ENCODE measurements at places on chromosomes 3 and 15.

- no peak for DNase-seq
Measured at GRCh38 chr3:134336587-134336986, 37.7 kb downstream of the AMOTL2 start.

GRCh38 chr3:127150513-127151250 lies 42.2 kb upstream of the PRR23E start:
- no peak for DNase-seq

DNA sequence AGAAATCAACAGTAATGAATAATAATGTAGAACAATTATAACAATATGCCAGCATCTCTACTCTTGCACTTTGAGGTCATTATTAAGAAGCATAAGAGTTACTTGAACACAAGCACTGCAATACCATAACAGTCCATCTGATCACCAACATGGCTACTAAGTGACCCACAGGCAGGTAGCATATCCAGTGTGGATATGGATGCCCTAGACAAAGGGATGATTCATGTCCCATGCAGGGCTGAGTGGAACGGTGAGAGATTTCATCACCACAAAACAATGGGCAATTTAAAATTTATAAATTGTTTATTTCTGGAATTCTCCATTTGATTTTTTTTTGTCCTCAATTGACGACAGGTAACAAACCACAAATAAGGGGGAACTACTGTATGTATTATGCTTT lies 107.7 kb upstream of the TSC22D2 start:
- DNase-seq: no peak

DNA sequence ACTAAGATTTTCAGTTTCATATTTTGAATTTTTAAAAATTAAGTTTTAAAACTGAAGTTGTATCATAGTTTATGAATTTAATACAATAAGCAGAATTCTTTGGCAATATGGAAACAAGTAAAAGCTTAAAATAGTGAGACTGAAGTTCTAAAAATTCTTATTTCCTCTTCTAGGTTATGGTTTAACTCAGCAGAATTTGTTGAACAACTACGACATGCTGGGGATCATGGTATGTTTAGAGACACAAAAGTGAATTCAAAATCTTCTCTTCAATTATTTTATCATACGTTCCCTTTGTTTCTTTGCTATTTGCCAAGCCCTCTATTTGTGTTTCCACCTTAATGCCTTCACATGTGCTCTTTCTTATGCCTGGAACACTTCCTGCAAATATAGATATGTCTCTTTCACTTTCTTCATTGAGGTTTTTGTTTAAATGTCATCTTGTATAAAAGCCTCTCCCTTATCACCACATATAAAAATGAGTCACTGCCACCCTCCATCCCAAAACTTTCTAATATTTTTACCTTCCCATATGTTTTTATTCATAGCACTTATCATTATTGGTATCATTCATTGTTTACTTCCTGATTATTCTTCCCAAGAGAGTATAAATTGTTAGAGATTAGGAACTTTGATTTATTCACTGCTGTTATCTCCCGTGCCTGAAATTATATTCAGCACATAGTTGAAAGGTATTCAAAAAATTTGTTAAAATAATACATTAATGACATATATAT lies 6.4 kb downstream of the SUCNR1 start:
- DNase-seq: no peak

- no peak for DNase-seq
Measured at GRCh38 chr3:55828712-55829111, 341.6 kb upstream of the WNT5A start.

- DNase-seq: no peak
Measured at GRCh38 chr3:45440131-45440530, 51.8 kb downstream of the LARS2 start.

DNA sequence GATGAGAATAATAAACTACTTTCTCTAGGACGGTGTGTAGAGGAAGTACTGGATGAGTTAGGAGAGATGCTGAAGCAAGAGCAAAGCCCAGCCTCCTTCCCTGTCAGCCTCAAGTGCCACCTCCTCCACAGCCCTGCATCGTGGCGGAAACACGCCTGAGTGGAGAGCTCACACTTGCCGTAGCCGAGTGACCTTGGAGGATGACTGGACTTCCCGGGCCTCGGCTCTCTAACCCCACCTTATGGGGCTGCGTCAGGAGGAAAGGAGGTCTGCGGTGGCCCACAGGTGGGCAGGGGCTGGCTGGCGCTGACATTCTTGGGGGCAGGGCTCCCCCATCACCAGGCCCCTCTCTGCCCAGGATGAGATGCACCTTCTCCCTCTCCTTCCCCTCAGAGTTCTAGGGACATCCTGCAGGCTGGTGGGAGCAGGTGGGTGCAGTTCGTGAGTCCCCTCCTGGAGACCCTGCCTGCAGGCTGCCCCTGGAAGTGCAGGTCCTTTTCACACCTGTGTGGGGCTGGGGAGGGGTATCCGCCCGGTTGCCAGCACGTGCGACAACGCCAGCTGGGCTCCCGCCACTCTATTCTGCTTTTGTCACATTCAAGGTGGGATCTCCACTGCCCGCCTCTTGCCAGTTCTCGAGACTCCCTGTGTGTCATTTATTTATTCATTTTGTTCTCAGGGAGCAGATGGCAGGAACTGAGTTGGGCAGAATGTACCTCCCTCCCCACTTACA lies 175.2 kb downstream of the MEGF11 start:
- no peak for DNase-seq

DNA sequence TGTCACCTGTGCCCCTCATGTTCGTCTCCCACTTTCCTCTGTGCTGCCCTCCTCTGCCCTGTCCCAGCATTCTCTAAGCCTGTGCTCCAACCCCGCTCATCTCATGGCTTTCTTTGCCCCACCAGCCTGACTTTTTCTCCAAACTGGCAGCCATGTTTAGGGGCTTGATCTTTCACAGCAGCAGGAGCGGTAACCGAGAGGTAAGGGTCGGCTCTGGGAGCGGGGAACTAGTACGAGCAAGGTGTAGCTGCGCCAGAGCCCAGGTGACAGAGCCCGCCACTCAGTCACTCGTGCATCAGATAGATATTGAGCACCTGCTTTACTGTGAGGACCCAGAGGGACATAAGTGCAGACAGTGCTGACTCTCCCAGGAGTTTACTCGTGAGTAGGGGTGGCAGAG lies 13.4 kb downstream of the MAN2A2 start:
- no peak for DNase-seq

GRCh38 chr15:43168192-43169107 lies 16.8 kb upstream of the CCNDBP1 start:
- no peak for DNase-seq

DNA sequence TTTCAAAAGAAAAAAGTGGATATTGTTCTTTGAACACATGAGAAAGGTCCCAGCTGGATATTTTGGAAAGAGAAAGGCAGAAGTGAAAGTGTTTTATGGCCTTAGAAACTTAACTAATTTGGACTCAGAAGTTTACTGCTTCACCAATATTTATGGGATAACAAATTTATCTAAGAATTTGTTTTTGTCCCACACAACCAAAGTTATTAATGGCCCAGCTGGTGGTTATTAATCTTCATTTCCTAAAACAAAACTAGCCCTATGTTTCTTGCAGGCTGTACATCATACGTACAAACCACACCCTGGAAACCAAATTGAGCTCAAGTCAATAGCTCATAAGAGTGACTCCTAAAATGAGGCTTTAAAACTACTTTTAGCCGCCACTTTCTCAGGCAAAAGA lies 372.9 kb upstream of the LMCD1 start:
- DNase-seq: no peak

DNA sequence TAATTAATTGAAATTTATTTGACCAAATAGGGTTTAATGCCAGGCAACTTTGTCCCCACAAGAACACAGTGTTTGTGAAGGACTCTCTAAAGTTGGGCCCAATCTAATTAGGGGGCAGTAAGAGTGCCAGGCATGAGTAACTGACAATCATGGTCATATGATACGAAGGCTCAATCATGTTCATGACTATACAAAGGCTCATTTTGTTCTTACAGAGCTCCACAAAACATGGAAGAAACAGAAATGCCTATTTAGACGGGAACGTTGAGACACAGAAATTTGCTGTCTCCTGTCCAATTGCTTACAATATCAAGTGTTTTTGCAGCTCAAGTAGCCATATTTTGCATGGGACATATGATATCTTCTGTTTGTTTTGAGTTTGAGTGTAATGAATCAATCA lies 391.1 kb downstream of the SI start:
- DNase-seq: no peak

DNA sequence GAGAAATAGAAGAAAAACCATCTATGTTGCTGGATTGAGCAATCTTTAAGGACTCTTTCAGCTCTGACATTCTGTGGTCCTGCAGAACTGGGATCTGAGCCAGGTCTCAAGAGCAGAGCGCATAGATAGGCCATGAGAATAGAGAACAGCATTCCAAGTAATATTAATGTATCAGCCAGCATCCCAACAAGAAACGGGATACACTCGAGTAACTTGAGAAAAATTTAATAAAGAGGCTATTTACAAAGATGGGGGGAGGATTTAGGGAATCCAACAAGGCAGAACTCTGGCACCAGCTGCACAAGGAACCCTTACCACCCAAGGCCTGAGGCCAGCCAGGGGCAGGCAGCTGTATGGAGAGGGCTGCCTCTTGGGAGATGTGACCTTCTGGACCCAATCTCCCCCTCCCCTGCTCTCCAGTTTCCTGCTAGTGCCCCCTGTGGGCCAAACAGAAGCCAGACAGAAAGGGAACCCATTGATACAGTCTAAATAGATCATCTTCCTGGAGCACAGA lies 8.2 kb downstream of the TMOD2 start:
- DNase-seq: peak; percentile 81

All from AG04450 (cell line).